ENCODE measurements at places on chromosomes 7 and 10.

DNA sequence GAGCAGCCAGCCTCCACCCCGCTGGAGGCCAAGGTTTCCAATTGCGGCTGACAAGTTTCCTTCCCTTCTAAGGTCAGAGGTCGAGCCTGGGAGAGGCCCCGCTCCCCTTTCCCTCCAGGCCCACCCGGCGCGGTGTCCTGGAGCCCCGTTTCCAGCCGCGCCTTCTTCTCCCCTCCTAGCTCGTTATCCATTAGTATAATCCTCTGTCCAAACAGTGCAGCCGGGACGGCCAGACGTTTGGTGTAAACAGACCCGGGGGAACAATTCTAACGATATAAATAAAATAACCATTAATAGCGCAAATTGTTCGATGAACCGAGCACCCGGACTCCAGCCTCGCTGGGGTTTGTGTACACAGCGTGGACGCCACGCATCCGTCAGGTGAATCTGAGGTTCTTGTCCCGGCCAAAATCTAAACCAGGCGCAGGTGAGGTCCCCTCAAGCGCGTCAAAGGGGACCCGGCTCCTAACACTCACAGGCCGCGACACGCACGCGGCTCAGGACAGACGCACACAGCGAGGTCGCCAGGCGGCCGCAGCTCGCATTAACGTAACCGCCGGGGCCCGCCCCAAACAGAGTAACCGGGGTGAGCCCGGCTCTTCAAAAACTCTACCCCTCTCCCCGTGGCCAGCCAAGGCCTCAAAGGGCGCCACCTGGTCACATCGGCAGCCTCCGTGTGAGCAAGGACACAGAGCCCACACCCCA is 10.8 kb upstream of the NKX2-3 start:
- no peak for DNase-seq

DNA sequence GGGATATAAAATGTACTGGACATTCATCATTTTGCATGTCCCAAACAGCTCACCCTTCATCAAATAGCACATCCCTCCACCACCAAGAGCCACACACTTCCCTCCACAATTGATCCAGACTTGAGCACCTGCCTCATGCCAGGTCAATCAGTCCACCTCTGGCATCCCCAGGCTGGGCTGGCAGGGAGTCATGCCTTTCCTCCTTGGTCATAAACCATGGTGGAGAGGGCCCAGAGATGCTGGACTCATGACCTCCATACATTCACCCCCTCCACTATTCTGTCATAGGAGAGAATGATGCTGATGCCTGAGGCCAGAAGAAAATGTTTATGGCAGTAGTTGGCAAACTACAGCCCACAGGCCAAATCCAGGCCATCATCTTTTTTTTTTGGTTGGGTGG is 16.1 kb upstream of the GDF10 start:
- DNase-seq = no peak

DNA sequence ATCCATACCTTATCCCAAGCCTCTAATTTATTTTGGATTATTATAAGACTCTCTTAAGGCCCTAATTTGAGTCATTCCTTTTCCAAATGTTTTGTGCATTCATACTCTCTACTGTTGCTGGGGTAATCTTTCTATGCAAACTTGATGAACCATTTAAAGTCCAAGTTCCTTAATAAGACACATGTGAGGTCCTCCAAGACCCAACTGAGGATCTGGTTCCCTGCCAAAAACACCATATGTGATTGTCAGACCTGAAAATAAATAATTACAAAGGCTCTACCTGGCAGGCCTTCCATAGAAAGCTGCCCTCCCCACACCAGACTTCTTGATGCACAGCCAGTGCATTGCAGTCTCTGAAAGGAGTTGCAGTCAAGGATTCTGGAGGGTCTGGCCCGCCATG is 257.9 kb upstream of the AKR1E2 start:
- DNase-seq = no peak

- DNase-seq = no peak
These were observed 61.8 kb downstream of the TACC2 start for GRCh38 chr10:122050811-122051210.

GRCh38 chr10:52353960-52354394 is 39.9 kb downstream of the DKK1 start:
- no peak for DNase-seq

All from activated CD4-positive, alpha-beta T cell treated with anti-CD3 and anti-CD28 coated beads for 48 hours (primary cell).